GM13977 (cell line): ENCODE measurements at places on chromosomes 6 and 20.

- DNase-seq: no peak
Observed at GRCh38 chr6:84448331-84448730, 220.9 kb upstream of the CEP162 start.

DNA sequence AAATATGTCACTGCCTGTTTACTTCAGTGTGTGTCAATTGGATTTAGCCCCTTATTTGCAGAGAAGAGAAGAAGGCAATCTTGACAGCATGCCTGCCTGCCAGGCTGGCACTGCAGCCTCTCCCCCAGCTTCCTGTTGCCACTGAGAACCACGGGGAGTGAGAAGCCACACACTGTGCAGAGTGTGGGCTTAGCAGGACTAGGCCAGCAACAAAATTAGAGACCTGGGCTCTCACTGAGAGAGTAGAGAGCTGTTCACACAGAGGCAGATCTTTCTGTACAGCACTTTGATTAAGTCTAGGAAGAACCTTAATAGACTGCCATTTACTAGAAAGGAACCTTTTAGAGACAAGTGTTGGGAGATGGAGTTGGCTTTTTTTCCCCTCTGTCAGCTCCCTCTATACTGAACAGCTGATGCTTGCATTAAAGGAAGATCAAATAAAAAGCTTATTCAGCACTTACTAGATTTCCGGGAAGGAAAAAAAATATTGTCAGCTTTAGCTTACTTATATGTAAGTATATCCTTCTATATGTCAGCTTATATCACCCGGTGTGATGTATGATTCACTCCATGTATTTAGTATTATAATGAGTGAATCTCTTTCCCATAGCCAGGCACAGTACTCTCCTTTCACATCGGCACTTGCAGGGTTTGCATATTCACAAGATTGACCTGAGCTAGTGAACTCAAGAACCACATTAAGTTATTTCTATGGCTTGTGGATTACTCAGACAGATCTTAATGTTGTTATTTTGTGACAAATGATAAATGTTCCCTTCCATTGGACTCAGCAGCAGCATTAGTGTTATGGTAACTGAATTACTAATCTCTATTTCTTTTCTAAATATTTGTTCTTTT, 851.0 kb upstream of the EPHA7 start:
- no peak for DNase-seq

DNA sequence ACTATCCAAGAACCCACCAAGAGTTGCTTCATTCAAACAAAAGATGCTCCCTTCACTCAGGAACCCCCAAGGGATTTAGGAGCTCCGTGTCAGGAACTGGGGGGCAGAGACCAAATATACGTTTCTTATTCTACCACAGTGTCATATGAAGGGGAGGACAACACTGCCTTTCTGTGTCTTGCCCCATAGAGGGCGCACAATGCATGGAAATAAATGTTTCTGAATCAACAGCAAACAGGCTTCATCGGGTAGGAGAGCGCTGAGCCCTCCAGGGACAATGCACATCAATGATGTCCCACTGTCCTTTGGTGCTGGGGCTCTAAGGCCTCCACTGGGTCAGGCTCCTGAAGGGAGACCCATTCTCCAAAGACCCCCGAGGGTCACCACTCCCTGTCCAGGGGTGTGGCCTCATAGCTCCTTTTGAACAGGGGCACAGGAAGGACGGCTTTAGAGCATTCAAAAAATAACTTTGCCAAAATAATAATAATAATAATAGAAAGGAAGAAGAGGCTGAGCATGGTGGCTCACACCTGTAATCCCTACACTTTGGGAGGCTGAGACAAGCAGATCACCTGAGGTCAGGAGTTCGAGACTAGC, 31.1 kb downstream of the PLG start:
- DNase-seq: peak; percentile 34

GRCh38 chr6:108737594-108738546, 110.4 kb upstream of the ARMC2 start:
- no peak for DNase-seq

- peak; percentile 5 for DNase-seq
Observed at GRCh38 chr6:52503851-52504781, 72.7 kb downstream of the TRAM2 start.

DNA sequence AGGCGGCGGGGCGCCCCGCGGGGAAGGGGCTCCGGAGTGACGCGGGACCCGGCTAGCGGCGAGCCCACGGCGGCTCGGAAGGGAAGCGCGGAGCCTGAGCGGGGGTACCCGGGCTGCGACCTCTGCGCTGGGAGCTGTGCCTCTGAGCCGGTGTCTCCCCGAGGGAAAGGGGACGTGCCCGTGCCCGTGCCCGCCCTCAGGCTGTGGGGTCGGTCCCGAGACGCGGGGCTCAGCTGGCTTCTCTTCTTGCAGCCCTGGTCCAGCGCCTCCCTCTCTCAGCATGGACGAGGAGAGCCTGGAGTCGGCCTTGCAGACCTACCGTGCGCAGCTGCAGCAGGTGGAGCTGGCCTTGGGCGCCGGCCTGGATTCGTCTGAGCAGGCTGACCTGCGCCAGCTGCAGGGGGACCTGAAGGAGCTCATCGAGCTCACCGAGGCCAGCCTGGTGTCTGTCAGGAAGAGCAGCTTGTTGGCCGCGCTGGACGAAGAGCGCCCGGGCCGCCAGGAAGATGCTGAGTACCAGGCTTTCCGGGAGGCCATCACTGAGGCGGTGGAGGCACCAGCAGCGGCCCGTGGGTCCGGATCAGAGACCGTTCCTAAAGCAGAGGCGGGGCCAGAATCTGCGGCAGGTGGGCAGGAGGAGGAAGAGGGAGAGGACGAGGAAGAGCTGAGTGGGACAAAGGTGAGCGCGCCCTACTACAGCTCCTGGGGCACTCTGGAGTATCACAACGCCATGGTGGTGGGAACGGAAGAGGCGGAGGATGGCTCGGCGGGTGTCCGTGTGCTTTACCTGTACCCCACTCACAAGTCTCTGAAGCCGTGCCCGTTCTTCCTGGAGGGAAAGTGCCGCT, 686 bp downstream of the ZGPAT start:
- no peak for DNase-seq
